ENCODE measurements at places on chromosomes 5 and 9. TPM values are rescaled to one million over a fixed set of nuclear protein-coding genes. Genes with fewer than 3 reads are reported as not detected.
A peak's percentile ranks its signal among the peaks of the same experiment; 100 is the strongest.

- DNase-seq, result no peak
Observed at GRCh38 chr5:67815455-67816391, 399.8 kb upstream of the PIK3R1 start.

- no peak for DNase-seq
Observed at GRCh38 chr5:124860291-124860655, 113.8 kb upstream of the ZNF608 start.

- DNase-seq, result no peak
Observed at GRCh38 chr5:58370606-58371005, 89.3 kb downstream of the PLK2 start.

- peak; percentile 58 for DNase-seq
Observed at GRCh38 chr5:141869514-141869913, 8.7 kb downstream of the PCDH1 start.

- no peak for DNase-seq
Observed at GRCh38 chr5:59133764-59134261, 550.9 kb downstream of the RAB3C start.

DNA sequence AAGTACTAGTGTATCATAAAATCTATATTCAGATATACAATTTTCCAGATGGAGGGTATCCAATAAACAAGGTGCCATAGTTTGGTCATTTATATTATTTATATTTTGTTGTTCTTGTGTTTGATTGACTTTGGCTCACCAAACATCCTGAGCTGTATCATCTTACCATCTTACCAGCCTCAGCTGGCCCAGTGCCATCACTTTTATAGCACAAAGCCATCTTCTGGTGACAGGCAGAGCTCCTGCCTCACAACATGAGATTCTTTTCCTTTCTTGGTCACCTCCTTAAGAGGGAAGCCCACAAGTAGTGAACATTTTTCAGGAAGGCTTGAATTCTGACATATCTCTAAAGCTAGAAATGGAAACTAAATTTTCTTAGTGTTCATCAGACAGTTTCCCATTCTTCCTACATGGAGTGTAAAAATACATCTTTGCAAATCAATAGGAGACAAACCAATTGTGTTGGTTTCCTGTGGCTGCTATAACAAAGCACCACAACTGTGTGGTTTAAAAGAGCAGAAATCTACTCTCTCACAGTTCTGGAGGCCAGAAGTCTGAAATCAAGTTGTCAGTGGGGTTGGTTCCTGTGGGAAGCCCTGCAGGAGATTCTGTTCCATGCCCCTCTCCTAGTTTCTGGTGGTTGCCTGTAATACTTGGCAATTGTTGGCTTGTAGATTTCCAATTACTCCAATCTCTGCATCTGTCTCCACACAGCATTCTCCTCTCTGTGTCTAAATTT, 341.8 kb downstream of the MAN2A1 start:
- DNase-seq, result no peak

DNA sequence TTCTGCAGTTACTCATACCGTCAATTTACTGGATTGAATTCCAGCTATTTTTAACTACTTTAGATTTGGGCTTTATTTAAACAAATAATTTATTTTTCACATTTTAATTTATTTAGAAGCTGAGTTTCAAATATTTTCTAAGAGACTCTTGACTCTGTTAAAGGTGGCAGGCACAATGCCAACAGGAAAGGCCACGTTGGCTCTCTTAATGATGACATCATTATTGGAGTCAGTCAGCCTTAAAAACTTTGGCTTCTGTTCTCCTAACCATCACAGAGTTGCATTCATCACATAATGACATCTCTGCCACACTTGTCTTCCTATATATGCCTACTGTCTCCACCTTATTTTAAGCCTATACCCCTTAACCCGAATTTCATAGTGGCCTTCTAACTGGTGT, 172.3 kb upstream of the PLPPR1 start:
- no peak for DNase-seq

DNA sequence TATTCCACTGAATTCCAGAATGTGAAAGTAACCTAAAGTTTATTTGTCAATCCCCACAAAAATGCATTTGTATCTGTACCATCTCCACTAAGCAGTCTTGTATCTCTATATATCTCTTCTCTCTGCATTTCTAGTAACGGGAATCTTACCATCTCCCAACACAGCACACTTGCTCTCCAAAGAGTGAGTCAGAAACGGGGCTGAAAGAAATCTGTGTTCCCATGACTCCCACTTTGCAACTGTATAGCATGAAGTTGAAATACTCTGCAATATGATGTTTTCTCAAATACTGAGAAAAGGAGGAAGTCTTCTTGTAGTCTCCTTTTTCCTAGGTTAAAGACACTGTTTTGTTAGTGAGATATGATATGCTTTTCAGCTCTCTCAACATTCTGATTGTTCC, 848.8 kb upstream of the ACO1 start:
- no peak for DNase-seq

DNA sequence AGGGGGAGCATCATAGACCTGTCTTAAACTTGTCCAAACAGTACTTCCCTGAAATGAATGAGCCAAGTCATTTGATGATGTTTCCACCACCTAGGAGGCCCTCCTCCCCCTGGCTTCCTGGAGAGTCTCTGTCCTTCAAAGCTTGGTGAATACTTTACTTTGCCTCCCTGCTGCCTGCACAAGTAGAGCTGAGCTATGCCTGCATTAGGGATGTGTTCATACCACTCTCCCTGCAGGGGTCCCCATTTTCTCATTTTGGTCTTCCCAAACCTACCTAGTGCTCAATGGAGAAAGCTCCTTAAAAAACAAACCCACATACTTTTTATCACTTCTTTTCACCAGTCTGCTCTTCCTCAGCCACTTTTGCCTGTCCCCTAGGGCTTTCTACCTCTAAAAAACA, 7.7 kb downstream of the CCNI2 start:
- no peak for DNase-seq

GRCh38 chr9:109474170-109474569, 23.9 kb downstream of the PTPN3 start:
- DNase-seq, result no peak

DNA sequence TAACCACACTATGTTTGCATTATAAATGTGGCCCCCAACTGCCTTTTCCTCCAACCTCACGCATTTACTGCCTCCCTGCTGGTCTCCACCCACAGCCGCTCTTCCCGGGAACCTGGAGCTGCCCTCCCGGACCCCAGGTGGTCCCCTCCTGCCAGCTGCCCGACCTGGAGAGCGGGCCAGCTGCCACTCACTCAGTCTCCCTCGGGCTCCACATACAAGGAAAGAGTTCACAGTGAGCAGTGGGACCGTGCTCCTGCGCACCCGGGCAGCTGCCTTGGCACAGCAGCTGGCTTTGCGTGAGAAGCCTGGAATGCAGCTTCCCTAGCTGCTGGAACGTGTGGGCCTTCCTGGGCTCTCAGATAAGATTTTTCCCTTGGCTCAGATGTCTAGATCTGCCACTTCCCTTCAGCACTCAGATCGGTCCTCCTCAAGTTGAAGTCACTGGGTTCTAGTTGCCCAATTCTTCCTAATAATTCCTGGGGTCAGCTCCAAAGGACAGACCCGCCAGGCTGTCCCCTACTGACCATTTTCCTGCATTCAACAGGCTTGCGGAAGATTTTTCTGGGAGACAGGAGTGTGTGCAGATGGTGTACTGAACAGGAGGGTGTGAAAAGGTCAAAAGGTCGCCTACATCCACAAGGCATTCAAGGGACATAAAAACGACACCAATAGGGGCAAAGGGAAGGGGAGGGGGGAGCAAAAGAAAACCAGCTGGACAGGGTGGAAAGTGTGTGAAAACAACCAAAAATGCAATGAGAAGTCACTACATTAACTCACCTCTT, 69.1 kb downstream of the MYO10 start:
- no peak for DNase-seq

GRCh38 chr5:1884678-1885403, 2.1 kb upstream of the IRX4 start:
- peak; percentile 86 for DNase-seq

DNA sequence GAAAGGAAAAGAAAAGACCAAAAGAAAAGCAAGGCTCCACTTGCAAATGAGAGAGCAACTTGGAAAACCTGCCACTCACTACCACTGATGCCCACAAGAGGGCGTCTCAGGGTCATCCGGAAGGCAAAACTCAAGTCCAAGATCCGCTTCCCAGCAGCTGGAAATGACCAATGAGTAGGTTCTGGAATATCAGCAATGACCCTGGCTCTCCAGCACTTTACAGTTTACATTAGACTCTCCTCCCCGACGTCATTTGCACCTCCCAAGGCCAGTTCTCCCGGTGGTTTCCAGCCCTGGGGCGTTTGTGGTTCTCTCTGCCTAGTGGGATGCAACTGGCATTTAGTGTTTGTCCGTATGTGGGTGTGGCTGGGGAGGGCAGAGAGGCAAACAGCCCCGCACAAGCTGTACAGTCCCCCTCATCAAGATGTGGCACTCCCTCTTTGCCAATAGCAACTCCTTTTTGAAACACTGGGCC, 193.8 kb upstream of the ZNF618 start:
- no peak for DNase-seq

- DNase-seq, result no peak
Observed at GRCh38 chr5:167205881-167206280, 1085.6 kb upstream of the WWC1 start.

DNA sequence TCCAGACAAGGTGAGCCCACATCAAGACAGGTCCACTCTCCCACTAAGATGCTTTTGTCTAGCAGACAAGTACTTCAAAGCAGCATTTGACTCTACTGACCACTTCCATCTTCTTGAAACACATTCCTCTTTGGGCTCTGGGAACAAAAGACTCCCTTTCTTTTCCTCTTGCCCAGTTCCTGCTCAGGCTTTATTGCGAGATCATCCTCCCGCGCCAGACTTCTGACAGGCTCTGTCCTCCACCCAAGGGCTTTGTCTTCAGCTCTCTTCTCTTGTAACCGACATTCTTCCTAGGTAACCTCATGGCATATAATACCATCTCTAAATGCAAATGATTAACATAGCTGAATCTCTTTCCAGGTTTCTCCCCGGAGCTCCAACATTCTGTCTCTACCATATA, 85.8 kb downstream of the NUDT12 start:
- no peak for DNase-seq

DNA sequence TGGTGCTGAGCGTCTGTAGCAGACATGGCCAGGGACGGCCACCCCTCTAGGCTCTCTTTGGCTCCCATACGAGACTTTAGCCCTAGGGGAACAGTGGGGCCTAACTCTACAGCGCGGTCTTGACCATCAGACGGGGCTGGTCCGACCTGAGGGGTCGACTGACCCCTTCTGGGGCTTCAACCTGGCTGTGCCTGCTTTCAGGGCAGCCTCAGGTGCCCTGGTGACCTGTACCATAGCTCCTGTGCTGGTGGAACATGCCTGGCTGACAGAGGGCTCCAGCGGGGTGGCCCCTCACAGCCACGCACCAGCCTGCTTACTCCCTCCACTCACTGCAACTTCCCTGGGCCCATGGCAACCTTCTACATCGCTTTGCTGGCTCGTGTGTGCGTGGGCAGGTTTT, 423.4 kb upstream of the SEMA6A start:
- peak; percentile 66 for DNase-seq

DNA sequence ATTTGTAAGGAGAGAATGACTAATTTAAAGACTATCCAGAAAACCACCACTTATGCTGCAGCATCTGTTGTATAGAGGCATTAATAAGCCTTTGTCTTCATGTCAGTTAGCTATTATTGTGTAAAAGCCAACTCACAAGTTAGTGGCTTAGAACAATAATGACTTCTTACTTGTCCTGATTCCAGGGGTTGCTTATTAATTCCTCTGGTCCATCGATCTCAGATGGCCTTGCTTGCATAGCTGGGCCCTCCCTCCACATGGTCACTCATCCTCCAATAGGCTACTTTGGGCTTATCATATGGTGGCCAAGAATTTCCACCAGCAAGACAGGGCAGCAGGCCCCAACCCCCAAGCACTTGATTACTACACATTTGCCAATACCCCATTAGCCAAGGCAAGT, 44.5 kb upstream of the STK32A start:
- no peak for DNase-seq

GRCh38 chr9:129336601-129337331, 158.7 kb upstream of the IER5L start:
- no peak for DNase-seq

DNA sequence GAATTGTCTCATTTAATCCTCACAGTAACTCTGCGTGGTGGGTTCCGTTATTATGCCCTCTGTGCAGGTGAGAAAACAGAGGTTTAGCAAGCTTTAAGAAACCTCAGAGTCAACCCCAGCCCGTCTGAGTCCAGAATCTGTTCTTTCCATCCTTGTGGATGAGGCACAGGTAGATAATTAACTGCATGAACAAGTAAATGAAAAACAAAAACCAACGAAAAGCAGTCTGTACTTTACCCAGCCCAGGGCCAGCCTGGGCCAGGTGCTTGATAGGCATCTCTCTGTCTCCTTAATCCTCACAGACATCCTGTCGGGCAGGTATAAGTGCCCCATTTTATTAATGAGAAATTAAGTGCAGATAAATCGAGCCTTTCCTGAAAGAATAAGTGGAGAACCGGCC, 25.3 kb upstream of the CXCL14 start:
- DNase-seq, result no peak

- DNase-seq, result no peak
Observed at GRCh38 chr9:16039988-16040761, 487.3 kb downstream of the CCDC171 start.

GRCh38 chr5:105752801-105753200, 1917.9 kb downstream of the EFNA5 start:
- DNase-seq, result no peak

DNA sequence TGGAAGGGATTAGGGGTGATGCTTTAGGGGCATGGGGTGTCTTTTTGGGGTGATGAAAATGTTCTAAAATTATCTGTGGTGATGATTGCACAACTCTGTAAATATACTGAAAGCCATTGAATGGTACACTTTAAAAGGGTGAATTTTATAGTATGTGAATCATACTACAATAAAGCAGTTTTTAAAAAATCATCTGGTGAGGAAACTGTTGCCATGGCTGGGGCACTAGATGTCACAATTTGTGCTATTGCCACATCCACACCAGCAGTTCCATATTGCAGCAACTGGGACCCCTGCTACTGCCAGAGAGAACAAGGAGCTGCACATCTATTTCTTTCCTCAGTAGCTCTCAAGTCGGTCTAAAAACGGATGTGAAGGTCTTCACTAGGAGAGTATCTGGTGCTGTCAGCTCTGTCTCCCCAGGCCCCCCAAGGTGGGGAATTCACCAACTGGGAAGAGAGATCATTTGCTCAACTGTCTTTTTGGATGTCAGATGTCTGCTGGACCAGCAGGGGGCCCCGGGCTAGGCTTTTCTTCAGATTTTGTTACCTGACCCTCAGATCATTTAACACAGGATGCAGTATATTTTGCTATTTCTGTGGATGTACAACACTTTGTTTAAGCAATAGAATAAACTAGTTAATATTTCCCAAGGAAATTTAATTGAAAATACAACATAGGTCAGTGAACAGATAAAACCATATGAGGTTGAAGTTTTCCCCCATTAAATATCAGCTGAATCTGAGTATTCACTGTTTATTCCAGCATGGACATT, 13.2 kb downstream of the CMYA5 start:
- DNase-seq, result no peak

GRCh38 chr5:14426521-14426920, 155.1 kb upstream of the OTULINL start:
- DNase-seq, result no peak

The AIF1L gene
- 33.1 TPM for total RNA-seq

The MEIKIN gene
- not detected for total RNA-seq

The BHMT2 gene
- not detected for total RNA-seq

The CTXN3 gene
- not detected for total RNA-seq

The SPATA31E1 gene
- not detected for total RNA-seq

The CCNO gene
- 1.7 TPM for total RNA-seq

The ZNF618 gene
- total RNA-seq, result 25.5 TPM

The RIOK2 gene
- total RNA-seq, result 35.6 TPM

The DNAJB5 gene
- 17.4 TPM for total RNA-seq

The ANKRD33B gene
- 4.0 TPM for total RNA-seq

The ADGRV1 gene
- total RNA-seq, result 1.5 TPM

The ACER2 gene
- 0.65 TPM for total RNA-seq

The SMIM33 gene
- not detected for total RNA-seq

The ARSK gene
- 10.7 TPM for total RNA-seq

Measured in chondrocyte (in vitro differentiated cells).